Urinary bladder (tissue), 4 donors: ENCODE measurements at places on chromosomes 3 and 15. TPM values are rescaled to one million over a fixed set of nuclear protein-coding genes. Genes with fewer than 3 reads are reported as not detected.

Gene SOX2
- 2.2 TPM for polyA plus RNA-seq

Gene SLC12A1
- polyA plus RNA-seq: 0.06 TPM

Gene CACNA2D2
- polyA plus RNA-seq: 1.3 TPM

Gene ITIH1
- 0.70 TPM for polyA plus RNA-seq

Gene ATP8B4
- polyA plus RNA-seq: 6.6 TPM

Gene PRSS50
- polyA plus RNA-seq: 0.10 TPM

Gene IL5RA
- 0.13 TPM for polyA plus RNA-seq

Gene NANOGP8
- not detected for polyA plus RNA-seq

Gene GOLGA8G
- not detected for polyA plus RNA-seq

DNA sequence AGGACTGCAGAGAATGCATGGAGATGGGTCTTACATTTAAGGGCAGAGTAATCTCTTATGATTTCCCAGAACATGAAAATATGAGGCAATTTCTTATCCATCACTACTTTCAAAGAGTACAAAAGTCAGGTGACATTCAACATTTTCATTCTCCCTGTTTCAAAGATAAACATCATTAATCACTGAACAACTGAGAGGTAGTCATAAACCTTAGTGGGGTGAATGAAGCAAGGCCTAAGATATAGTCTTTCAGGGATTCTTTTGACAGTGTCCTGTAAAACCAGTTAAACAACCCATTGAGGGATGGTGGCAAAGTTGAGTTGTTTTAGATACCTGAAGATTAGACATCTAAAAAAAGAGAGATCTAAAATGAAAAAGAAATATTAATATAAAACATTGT is 271.6 kb upstream of the CBLB start:
- no peak for DNase-seq

- DNase-seq: no peak
Observed at GRCh38 chr3:147407498-147408187, 1.3 kb upstream of the ZIC4 start.

DNA sequence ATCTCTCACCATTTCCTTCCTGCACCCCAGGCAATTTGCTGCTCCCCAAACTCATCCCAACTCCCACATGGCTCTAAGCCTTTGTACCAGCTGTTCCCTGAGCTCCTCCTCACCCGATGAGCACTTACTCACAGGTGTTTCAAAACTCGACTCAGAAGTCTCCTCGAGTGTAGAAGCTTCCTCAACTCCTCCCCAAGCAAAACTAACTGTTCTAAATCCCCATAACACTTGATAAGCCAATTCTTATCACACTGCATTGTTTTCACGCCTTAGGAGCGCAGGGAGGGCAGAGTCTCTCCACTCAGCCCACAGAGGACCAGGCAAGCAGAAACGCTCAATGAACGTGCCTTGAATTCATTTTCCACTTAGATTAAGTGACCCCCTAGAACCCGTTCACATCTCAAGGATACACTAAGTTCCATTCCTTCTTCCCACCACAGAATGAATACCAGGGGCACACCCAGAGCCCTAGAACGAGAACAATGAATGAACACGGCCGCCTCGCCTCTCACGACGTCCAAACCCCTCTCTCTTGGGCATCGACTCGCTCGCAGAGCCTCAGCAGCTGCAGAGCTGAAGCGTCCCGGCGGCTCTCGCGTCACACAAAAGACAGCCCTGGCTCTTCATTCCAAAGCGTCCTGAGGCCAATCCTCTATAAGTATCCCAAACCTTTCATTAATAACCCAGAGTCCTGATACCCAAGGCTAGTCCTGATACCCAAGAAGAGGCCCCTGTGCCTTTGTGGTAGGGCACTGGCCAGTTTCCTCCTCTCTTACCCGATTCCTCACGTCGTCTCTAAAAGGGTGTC is 1.1 kb downstream of the RAF1 start:
- DNase-seq: no peak

DNA sequence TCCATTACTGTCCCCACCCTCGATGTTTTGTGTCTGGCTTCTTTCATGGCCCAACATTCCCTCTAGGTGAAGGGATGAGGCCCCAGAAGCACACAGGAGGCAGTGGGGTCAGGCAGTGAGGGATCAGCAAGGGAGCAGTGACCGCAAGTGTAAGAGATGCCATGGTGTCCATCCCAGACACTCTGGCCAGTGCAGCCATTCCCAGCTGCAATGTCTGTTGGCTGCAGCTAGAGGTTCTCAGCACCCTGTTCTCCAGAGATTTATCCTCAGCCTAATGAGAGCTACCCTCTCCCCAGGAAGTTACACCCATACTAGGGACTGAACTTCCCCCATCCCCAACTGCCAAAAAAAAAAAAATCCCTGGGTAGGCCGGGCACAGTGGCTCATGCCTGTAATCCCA is 40.2 kb downstream of the TRANK1 start:
- DNase-seq: no peak

GRCh38 chr15:94701281-94701985 is 470.1 kb downstream of the MCTP2 start:
- no peak for DNase-seq

DNA sequence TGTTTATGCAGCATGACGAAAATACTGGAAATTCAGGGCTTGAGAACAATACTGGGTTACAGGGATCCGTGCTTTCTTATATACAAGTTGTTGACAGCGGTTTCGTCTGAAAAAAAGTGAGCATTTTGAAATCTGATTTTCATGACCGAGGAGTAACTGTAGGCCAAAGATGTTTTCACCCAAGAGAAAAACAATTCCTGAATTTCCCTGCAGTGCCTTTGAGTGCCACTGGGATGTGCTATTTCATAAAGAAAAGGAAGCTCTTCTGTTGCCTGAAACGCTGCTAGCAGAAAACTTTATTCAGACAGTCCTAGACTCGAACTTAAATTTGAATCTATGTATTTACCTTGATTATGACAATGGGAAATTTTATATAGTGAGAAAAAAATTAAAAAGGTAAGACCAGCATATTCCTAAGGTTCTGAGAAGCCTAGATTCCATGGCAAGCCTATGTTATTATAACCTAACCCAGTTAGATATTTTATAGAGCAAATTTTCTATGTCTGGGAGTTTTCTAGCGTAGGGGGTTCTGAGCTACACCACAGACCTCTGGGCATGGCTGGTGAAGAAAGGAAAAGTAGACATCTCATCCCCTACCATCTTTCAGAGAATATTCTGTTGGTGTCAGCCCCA is 30.2 kb downstream of the KCNAB1 start:
- peak; percentile 47 for DNase-seq

DNA sequence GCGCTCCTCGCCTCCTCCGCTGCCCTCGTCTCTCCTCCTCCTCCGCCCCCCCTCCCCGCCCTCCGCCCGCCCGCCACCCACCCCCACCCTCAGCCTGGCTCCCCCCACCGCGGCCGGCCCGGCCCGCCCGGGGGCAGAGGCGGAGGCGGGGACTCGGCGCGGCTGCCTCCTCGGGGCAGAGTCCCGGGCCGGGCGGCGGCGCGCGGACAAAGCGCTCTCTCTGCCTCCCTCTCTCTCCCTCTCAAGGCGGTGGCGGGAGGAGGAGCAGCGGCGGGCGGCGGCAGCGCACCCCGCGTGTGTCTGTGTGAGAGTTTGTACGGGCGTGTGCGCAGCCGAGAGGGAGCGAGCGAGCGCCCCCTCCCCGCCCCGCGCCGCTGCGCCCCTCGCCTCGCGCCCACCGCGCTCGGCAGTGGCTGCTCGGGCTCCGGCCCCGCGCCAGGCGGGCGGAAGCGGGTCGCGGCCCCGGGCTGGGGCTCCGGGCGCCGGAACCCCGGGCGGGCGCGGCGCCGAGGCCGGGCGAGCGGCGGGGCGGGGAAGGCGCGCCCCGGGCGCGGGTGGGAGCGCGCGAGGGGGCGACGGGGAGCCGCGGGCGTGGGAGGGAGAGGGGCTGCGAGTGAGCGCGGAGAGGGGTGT is at the start of gene IGF2BP2:
IGF2BP2 (minus strand) TSS at position 37 of the 633 bp plus-strand sequence. CDS start 82 bp downstream, outside the sequence.
- DNase-seq: peak; percentile 36

DNA sequence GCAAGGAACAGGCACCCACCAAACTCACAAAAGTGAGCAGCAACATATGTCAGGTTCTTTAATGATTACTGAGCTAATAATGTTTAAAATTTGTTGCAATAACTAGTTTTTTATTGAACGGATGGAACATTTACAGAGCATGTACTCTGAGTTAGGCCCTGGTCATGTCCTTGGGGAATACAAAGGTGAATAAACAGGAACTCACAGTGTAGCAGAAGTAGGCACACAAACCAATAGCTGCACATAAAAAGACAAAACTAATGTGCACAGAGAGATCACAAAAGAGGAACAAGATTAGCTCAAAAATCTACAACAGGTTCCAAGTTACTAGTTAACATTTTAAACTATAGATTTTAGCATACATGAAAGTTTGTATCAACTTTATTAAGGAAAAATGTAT is 505.3 kb upstream of the PPP2R3A start:
- DNase-seq: no peak

GRCh38 chr3:25433868-25434267 is 5.8 kb downstream of the RARB start:
- DNase-seq: no peak

- DNase-seq: no peak
Observed at GRCh38 chr15:49815950-49816349, 195.1 kb downstream of the DTWD1 start.

DNA sequence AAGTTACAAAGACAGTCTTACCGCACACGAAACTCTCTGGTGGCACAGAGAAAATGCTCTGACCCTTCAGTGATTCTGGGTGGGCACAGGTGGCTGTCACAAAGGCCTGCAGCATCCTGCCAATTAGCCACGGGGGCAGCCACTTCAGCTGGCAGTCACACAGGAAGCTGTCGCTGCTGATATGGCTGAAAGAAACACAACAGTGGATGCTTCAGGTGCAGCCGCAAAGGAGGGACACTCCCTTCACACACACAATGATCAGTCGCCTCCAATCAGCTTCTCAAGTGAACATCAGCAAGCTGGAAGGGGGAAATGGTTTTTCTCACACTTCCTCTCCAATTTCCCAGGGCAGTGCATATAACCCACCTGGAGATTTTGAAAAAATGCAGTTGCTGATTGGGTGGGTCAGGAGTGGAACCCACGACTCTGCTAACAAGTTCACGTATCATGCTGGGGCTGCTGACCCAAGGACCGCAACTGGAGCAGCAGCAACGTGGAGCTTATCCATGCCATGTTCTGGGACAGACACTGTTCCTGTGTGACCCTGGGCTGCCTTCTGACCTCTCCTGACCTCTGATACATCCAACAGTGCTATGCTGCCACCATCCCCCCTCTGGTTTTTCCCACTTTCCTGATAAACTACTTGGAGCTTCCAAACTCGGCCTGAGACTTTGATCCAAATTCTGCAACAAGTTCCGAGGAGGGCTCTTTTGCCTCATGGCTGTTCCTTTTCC is 106.6 kb downstream of the LRIG1 start:
- DNase-seq: no peak

DNA sequence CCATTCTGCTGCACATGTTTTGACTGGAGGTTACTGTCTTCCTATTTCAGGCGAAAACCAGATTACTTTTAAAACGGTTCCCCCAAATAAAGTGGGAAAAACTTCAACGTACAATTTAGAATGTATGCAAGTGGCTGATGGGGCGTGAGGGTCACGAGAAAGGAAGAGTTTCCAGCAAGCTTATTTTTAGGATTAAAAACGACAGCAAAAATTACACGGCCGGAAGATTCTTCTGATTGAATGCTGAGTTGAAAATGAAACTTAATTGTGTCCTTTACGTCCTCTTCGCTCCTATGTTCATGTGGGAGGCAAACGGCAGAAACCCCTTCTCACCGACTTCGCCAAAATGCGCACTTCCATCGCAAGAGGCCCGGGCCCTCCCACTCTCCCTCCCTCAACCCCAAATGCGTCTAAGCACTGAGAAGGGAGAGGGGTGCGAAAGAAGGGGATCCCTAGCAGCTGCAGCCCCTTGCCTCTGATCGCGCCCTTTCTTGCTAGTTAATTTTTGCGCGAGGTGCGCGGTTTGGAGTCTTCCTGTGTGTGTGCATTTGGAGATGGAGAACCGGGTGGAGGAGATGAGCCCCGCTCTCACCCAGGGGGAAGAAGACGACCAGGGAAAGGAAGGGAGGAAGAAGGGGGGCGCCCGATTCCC is 656 bp downstream of the CD47 start:
- no peak for DNase-seq

- DNase-seq: no peak
Observed at GRCh38 chr3:137796993-137797392, 32.9 kb downstream of the SOX14 start.

DNA sequence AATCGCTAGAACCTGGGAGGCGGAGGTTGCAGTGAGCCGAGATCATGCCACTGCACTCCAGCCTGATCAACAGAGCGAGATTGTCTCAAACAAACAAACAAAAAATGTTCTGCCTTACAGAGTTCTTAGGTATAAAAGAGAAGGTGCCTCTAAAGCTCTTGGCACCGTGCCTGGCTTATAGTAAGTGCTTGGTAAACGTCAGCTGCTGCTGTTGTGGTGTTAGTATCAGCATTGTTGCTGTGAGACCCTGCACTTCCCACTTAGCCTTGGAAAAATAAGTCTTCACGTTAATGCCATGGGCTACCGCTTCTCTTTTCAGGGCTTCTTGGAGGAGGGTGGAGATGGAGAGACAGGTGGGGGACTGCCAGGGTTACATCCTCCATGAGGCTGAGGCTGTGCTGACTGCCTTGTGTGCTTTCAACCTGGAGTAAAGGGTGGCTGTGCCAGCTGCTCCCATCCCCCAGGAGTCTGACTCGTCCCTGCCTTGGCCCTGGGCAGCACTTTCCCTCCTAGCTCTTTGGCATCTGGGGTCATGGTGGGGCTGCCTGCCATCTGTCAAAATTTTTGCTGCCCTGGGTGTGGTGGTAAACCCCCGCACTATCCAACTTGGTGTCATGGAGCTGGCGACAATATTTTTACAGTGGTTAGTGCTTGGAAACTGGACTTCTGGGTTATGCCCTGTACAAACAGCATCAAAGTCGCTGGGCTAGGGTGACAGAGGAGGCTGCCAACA is 17.8 kb downstream of the FLNB start:
- no peak for DNase-seq

- no peak for DNase-seq
Observed at GRCh38 chr3:165204445-165204844, 8.3 kb upstream of the SLITRK3 start.

GRCh38 chr3:112811131-112811884 is 35.4 kb downstream of the CD200R1L start:
- peak; percentile 73 for DNase-seq

- DNase-seq: no peak
Observed at GRCh38 chr3:9330166-9330703, 32.6 kb upstream of the THUMPD3 start.

DNA sequence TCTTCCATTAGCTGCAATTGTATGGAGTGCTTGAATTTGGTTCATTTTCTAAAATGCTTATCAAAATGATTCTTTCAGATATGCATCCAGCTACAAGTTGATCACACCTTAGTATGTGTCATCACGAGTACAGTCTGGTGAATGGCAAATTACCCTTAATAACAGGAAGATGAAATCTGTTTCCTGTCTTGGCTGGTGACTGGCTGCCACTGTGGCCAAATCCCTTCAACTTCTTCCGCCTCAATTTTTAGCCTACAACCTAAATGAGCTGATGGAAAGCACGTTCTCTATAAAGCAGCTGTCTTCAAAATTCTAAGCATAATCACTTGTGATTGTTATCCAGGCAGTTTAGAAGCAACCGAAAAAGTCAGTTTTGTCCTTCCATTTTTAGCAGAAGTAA is 387.1 kb upstream of the NECTIN3 start:
- DNase-seq: no peak

- no peak for DNase-seq
Observed at GRCh38 chr3:58622892-58623291, 43.7 kb downstream of the FAM3D start.

GRCh38 chr3:63979093-63979885 is 44.0 kb downstream of the PSMD6 start:
- DNase-seq: no peak

- DNase-seq: no peak
Observed at GRCh38 chr15:73584699-73585420, 48.3 kb downstream of the NPTN start.

GRCh38 chr3:81908561-81908960 is 147.1 kb upstream of the GBE1 start:
- DNase-seq: no peak
